ENCODE measurements at places on chromosomes 5 and 9. TPM values are rescaled to one million over a fixed set of nuclear protein-coding genes. Genes with fewer than 3 reads are reported as not detected.

DNA sequence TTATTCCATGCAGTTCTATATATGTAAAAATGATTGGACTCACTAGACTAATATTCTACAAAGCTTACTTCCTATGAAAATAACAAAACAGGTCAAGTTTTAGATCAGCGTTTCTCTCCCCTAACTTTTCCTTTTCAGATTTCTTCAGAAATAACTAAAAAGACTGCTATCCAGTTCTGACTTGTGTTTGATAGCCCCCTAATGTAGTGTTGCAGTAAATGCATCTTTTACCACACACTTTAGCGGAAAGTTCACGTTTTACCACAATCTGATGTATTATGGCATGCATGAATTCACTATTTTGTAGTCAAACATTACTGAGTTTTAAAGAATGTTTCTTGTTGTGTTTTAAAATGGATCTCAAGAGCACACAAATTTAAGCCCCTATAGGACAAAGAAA is 292.7 kb downstream of the RAB3C start:
- H3K36me3 ChIP-seq = no peaks in the 10 kb centered on the region
- no peaks in the 10 kb centered on the region for H3K27me3 ChIP-seq
- DNase-seq = no peak
- H3K4me3 ChIP-seq = no peak overlapping the region

DNA sequence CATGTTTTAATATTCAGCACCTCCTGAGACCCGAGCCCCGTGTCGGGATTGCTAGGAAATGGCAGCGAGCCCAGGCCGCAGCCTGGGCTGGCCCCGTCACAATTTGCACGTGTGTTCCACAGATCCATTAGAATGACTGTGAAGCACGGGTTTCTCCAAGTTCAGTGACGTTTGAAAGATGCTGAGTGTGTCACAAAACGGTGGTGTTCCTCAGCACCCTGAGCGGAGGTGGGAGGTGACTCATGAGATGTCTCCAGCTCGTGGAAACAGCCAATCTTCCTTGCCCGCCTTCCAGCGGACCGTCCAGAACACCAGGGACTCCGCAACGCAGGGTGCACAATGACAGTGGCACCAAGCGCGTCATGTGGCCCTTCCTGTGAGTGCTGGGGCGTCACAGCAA is 412.8 kb downstream of the IRX2 start:
- no peak for DNase-seq
- no peak overlapping the region for H3K4me3 ChIP-seq
- H3K4me1 ChIP-seq = no peaks in the 10 kb centered on the region
- no peaks in the 10 kb centered on the region for H3K36me3 ChIP-seq
- no peak overlapping the region for H3K27ac ChIP-seq
- no peaks in the 10 kb centered on the region for H3K27me3 ChIP-seq

DNA sequence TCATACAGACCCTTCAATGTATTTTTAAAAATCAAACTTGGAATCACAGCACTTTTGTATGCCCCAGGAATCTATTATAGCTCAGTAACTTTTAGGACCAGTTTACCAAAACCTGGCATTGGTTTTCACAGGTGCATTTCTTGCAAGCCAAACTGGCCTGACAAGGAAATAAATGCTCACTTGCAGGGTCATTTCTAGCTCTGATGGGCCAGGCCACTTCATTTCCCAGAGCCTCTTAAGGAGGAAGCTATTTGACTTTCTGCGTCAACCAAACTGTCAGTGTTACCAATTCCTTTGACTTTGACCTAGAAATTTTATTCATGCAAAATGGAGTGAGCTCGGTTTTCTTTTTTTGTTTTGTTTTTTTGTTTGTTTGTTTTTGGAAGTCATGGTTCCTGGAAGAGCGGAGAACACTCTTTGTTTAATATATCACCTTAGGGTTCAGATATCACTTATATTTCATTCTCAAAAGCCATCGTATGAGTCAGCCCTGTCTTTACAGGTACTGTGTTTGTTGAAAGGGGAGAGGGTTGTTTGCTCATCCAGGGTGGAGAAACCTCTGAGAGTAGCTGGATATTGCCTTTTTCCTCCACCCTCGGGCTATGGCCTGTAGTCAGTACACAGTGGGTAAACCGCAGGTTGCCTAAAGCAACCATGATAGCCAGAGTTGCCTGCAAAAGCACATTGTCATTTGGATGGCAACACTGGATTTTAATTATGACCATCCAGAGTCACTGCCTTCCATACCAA is 58.9 kb downstream of the GNA14 start:
- H3K27ac ChIP-seq = no peak overlapping the region
- H3K36me3 ChIP-seq = no peaks in the 10 kb centered on the region
- no peak overlapping the region for H3K4me3 ChIP-seq
- H3K27me3 ChIP-seq = no peaks in the 10 kb centered on the region
- no peak for DNase-seq
- H3K4me1 ChIP-seq = no peaks in the 10 kb centered on the region

The PITX1 gene
- total RNA-seq = 1.8 TPM

The LECT2 gene
- not detected for total RNA-seq
